ENCODE measurements at places on chromosomes 16 and 17. TPM values are rescaled to one million over a fixed set of nuclear protein-coding genes. Genes with fewer than 3 reads are reported as not detected.

DNA sequence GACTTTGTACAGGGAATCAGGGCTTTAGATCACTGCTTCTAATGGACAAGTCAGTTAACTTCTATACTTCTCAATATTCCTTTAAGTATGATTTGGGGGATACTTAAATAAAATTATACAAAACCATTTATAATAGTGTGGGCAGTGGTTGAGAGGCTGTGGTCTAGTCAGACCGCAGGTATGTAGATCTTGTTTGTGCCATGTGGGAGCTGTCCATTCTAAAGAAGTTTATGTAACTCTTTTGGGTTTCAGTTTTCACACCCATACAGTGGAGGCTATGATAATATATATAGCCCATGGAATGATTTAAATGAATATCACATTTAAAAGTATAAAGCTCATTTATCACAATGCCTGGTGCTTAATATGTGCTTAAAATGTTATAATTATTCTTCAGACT lies 654.3 kb upstream of the KIF2B start:
- DNase-seq: no peak

- peak; percentile 52 for DNase-seq
Observed at GRCh38 chr17:17446666-17447155, 30.1 kb upstream of the MED9 start.

GRCh38 chr17:29733166-29733565 lies 110.5 kb upstream of the CORO6 start:
- no peak for DNase-seq

GRCh38 chr17:49442041-49442440 lies 27.4 kb upstream of the PHB1 start:
- no peak for DNase-seq

DNA sequence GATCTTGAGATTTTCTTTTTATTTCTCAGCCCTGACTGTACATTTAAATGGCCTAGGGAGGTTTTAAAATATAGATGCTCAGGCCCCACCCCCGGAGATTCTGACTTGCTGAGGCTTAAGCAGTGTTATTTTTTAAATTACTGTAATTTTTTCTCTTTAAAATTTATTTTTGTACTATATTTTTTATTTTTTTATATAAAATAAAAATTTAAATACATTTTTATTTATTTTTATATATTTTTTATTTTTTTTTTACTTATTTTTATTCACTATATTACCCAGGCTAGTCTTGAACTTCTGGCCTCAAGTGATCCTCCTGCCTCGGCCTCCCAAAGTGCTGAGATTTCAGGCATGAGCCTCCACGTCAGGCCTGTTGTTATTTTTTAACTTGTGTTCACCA lies 83.3 kb downstream of the KATNIP start:
- DNase-seq: no peak

- peak; percentile 23 for DNase-seq
Observed at GRCh38 chr17:57810721-57811637, 38.9 kb downstream of the MRPS23 start.

GRCh38 chr17:75168998-75169397 lies 13.8 kb downstream of the SUMO2 start:
- no peak for DNase-seq

GRCh38 chr17:80782536-80783427 lies 208.9 kb upstream of the CHMP6 start:
- DNase-seq: peak; percentile 71

FA2H gene
- not detected for total RNA-seq

GRCh38 chr17:6496640-6497441 lies 52.6 kb downstream of the PIMREG start:
- no peak for DNase-seq

GRCh38 chr16:79535130-79535529 lies 65.4 kb downstream of the MAF start:
- DNase-seq: no peak

DNA sequence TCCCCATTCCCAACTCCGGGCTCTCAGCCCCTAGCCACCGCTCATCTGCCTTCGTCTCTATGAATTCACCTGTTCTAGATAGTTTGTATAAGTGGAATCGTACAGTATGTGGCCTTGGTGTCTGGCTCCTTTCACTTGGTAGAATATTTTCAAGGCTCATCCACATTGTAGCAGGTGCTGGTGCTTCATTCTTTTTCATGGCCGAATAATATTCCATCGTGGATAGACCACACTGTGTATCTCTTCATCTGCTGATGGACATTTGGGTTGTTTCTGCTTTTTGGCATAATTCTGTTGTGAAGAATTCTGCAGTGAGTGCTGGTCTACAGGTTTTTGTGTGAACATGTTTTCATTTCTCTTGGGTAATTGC lies 324.2 kb downstream of the SEC14L1 start:
- DNase-seq: no peak

SHISA6 gene
- total RNA-seq: not detected

- DNase-seq: no peak
Observed at GRCh38 chr17:16432017-16432416, 16.6 kb downstream of the TRPV2 start.

DNA sequence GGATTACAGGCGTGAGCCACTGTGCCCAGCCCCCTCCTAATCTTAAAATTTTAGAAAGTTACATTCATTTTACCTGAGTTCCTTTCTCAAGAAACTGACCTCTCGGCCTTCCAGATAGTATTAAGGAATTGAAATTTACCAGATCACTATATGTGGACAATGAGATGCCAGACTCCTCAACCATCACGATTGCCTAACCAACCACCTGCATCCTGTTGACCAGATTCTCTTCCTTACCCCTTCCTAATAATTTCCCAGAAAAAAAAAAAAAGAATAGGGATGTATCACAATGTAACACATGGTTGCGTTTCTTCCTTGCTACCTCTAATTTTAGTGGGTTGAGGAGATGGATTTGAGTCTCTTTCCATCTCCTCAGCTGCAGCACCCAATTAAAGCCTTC lies 72.1 kb downstream of the BMERB1 start:
- peak; percentile 57 for DNase-seq

DNA sequence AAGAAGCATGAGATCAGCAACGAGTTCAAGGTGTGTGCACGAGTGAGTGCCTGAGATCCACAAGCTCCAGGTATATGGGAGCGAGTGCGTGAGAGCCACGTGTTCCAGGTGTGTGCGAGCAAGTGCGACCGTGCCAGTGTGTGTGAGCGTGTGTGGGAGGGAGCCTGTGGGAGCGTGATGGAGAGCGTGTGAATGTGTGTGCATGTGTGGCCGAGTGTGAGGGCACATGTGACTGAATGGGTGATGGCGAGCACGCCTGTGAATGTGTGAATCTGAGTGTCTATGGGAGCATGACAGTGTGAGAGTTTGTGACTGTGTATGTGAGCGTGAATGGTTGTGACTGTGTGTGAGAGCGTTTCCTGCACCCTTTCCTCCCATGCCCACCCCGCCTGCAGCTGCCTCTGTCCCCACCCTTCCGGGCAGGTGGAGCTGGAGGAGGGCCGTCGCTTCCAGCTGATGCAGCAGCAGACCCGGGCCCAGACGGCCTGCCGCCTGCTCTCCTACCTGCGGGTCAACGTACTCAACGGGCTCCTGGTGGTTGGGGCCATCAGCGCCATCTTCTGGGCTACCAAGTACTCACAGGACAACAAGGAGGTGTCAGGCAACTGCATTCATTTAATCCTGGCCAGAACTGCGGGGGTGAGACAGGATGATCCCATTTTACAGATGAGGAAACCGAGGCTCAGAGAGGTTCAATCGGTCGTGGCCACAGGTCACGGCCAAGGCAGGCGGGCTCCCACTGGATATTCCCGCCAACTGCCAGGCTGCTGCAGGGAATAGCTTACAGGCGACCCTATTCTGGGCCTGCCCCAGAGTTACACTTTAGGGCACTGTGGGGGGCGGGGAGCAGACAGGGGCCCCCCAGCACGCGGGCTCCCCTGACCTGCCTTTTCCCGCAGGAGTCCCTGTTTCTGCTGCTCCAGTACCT lies 3.7 kb downstream of the TMC8 start:
- DNase-seq: peak; percentile 81

DNA sequence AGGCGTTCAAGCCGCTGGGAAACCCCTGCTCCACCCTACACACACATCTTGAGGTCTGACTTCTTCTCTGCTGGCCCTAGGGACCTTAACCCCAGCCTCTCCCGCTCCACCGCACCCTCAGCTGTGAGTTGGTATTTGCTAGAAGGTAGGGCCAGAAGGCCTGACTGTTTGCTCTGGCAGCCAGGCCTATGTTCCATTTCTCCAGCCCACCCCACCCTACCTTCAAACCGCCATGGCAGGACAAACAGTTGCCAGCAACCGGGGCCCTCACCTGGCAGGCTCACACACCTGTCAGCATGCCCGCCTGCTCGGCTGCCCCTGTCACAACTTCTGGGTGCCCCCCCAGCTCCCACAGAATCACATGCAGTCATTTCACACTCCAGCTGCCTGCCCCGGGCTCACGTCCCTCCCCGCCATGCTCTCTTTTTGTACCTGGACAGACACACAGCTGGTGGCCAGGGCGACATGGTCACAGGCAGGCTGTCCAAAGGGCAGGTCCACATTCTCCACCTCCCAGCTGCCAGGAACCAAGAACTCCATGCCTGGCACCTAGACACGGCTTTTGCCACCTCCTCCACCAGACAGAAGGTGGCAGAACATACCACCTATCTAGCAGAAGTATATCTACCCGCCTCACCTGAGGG lies 2.6 kb upstream of the ATP2A3 start:
- no peak for DNase-seq

- no peak for DNase-seq
Observed at GRCh38 chr17:29742210-29742513, 119.5 kb upstream of the CORO6 start.

CRHR1 gene
- total RNA-seq: not detected

PRSS36 gene
- total RNA-seq: 0.51 TPM

STXBP4 gene
- total RNA-seq: 8.7 TPM

AURKB gene
- total RNA-seq: 15.3 TPM

GRCh38 chr16:70348991-70349390 lies 2.3 kb downstream of the DDX19A start:
- peak; percentile 48 for DNase-seq

DNA sequence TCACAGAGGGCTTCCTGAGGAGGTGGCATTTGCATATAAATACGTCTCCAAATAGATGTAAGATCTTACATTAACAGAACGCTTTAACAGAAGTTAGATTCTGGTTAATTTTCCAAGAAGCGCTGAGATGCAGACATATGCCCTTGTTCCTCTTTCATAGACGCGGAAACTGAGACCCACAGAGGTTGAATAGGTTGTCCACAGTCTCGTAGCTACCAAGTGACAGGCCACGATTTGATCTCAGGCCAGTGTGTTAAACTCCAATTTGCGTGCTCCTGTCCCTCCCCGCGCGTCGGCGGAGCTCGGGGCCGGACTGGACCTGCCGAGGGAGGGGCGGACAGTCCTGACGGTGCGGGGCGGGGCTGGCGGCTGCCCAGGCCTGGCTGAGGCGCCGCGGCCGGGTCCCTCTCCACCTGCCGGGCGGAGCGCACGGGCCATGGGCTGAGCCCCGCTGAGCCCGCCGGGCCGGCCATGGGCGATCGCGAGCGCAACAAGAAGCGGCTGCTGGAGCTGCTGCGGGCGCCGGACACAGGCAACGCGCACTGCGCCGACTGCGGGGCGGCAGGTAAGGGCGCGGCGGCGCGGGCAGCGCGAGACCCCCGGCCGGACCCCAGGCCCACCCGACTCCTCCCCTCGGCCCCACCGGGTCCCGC lies at the start of gene ADAP2:
TSS of gene ADAP2 (plus strand) at position 402 of the 653 bp plus-strand sequence. CDS start at position 472, 70 bp downstream.
- DNase-seq: peak; percentile 24

DNA sequence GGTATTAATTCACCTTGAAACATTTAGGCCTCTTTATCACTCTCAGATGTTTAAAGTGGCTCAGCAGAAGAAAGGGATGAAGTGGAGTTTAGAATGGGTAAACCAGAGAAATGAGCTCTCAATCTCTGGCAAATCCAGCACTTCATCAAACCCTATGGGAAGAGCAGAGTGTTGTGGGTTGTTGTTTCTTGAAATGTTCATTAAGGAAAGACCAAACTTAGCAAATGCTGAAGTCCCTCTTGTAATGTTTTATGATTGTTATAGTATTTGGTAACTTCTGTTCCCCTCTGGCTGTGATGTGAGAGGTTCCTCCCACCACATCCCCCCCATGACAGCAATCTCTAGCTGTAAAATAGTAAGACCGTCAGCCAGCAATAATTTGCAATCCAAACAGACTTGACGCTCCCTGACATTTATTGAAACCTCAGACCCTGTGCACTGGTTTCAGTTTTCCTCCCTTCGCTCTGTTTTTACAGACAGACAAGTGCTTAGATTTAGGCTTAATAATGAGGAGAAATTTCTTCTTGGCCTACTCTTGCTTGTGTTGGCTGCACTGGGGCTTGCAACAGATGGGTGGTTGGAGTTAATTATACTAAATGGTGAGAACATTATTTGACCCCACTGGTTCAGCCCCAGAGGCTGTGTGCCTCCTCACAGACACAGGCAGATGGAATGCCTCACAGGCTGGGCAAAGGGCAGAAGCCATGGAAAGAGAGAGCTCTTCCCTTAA lies 609.4 kb upstream of the SOX9 start:
- no peak for DNase-seq

DNA sequence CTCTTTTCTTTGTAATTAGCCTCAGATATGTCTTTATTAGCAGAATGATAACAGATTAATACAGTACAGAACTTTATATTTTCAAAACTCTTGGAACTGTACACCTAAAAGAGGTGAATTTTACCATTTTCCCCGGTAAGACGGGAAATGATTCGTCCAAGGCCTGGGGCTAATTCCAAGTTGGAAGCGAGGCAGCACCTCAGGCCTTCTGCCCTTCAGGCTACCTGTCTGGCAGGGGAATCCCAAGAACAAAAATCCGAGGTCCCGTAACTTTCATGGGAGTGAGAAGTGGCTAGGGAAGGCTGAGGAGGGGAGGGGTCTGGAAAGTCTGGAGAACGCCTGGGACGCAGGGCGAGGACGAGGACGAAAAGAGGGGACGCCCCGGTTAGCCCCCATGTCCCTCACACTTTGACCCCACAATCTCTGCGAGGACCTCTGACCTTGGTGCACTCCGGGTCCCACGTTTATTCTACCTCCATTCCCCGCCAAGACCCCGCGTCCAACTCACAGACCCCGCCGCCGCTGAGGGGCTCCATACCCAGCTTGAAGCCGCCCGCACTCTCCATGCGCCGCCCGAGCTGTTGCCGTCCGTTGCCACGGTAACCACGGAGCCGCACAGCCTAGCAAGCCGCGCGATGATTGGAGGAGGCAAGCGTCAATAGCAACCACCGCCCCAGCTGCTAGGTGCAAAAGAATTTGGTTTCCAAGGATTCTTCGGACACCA lies at the start of gene HYDIN:
TSS of gene HYDIN (minus strand) at position 601 of the 724 bp plus-strand sequence. CDS start 43,827 bp downstream, outside the sequence.
- peak; percentile 58 for DNase-seq

DNA sequence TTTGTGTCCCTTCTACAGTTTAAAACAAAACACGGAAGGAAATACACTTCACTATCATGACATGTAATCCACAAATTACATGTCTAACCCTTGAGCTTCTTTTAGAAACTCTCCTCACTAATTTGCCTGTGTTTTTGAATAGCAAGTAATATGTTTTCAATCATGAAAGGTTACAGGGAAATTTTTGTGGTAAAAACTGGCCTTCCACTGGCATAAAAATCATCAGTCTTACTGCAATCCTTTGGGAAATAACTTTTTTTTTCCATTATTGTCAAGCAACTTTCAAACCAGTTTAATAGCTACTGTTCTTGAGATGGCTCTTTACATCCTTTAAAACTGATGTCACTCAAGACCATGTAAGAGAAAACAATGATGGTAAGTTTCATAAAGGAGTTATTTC lies 27.0 kb downstream of the MYO1D start:
- DNase-seq: no peak

GRCh38 chr17:77316191-77316641 lies 175.4 kb downstream of the SEC14L1 start:
- peak; percentile 73 for DNase-seq

GRCh38 chr16:680625-680945 lies 375 bp downstream of the STUB1 start:
- DNase-seq: no peak

GRCh38 chr17:68198931-68199836 lies 48.7 kb upstream of the AMZ2 start:
- no peak for DNase-seq

Data from dermis blood vessel endothelial cell (primary cell).